Hepatocyte (in vitro differentiated cells): ENCODE measurements at places on chromosomes 5 and 9.
A peak's percentile ranks its signal among the peaks of the same experiment; 100 is the strongest.

DNA sequence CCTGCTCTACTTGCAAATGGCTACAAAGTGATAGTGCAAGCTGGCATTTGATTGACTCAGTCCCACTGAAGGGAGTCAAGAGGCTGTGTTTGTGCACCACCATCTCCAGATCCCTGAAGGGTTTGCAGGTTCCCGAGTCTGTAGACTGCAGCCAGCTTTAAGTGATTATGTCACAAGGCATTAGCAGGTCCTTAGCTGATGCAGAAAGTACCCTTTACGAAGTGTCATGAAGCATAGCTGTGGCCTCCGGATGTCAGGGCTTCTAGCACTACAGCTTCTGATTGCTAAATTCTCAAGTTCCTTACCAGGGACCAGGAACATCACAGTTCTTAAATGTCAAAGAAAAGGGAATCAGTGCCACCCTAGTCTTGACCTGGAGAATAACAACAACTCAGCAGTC is 311.3 kb upstream of the TRPC7 start:
- no peak overlapping the region for H3K27ac ChIP-seq
- no peak for DNase-seq
- peaks cover 7% of the 10 kb centered on the region for H3K4me1 ChIP-seq
- no peak overlapping the region for H3K4me3 ChIP-seq
- H3K36me3 ChIP-seq = no peaks in the 10 kb centered on the region

DNA sequence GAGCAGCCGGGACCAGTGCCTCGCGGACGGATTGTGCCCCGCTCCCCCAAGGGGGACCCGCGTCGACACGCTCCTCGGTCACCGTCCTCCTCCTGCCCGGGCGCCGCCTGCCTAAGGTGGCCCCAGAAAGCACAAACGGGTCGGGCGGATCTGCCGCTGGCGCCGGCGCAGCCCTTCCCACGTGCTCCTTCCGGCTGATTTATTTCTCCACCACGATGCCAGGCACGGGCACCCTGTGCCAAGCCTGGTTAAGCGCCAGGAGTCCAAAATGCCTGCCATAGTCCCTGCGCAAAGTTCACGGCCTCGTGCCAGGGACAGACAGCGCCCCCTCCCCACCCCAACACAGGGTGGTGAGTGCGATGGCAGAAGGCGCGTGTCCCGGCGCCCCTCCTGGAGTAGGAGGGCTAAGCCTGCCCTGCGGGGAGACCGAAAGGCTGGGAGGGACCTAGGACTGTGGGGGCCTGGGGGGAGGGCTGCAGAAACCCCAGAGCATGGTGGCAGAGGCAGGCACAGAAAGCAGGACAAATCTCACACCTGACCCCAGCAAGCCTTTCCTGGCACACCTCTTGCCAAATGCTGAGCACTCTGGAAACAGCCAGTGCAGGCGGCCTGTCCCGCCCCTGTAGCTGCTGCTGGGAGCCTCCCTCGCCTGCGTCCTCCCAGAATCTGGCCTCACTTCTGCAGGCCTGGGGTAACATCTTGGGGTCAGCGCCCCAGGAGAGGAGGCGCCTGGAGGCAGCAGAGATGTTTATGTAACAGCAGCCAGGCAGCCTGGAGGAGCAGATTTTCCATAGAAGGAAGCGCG is 1.1 kb upstream of the NOTCH1 start:
- DNase-seq = peak; percentile 66
- H3K27ac ChIP-seq = peak overlapping the region; percentile 85
- H3K36me3 ChIP-seq = no peaks in the 10 kb centered on the region
- peaks cover 7% of the 10 kb centered on the region for H3K27me3 ChIP-seq

DNA sequence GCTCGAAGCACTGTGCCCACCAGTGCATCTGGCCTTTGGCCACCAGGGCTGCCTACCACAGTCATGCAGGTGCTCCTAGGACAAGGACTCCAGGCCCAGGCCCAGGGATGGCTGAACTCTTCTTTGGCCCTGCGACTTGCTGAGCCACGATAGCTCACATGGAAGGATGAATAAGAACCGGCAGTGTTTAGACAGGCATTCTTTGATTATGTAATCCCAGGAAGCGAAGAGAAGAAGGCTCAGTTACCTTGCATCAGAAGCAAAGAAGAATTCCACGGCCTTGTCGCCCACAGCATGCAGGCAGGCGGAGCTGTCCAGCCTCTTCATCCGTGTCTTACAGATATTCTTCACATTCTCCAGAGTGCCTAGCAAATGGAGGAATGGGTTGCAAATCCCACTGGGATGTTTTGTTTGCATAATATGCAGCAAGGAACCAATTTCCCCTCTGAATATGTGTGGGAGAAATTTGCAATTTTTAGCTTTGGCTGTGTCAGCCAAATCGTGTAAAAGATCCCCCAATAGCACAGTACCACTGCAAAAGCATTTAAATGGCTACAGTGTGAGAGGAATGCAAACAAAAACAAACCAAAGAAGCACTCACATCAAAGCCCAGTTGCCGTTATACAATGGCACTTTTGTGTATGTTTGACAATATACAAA is 29.1 kb downstream of the GFPT2 start:
- H3K36me3 ChIP-seq = no peaks in the 10 kb centered on the region
- DNase-seq = no peak
- no peaks in the 10 kb centered on the region for H3K4me1 ChIP-seq

- no peak for DNase-seq
- no peak overlapping the region for H3K4me3 ChIP-seq
- H3K36me3 ChIP-seq = no peaks in the 10 kb centered on the region
- no peak overlapping the region for H3K27ac ChIP-seq
Measured at GRCh38 chr5:9278921-9279603, 266.8 kb downstream of the SEMA5A start.

- H3K36me3 ChIP-seq = no peaks in the 10 kb centered on the region
- no peak overlapping the region for H3K27ac ChIP-seq
- DNase-seq = no peak
- H3K4me3 ChIP-seq = no peak overlapping the region
- no peaks in the 10 kb centered on the region for H3K4me1 ChIP-seq
Measured at GRCh38 chr5:140608722-140609121, 24.3 kb downstream of the CD14 start.

- no peak overlapping the region for H3K4me3 ChIP-seq
- no peaks in the 10 kb centered on the region for H3K4me1 ChIP-seq
- H3K27ac ChIP-seq = no peak overlapping the region
- no peaks in the 10 kb centered on the region for H3K36me3 ChIP-seq
Measured at GRCh38 chr9:129838707-129839259, 3.5 kb downstream of the USP20 start.

DNA sequence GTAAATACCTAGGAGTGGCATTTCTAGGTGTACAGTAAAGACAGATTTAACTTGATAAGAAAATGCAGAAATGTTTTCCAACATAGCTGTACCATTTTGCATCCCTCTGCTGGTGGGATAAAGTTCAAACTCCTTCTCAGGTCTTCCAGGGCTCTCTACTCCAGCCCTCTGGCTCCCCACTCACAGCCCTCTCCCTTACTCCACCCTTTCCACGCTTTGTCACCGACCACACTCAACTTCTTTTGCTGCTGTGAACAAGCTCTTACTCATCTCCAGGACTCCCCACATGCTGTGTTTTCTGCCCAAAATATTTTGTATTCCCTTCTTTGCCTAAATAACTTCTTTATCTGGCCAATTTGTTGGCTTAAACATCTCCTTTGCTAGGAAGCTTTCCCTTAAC is 90.6 kb upstream of the OSMR start:
- H3K27ac ChIP-seq = no peak overlapping the region
- peaks cover 7% of the 10 kb centered on the region for H3K4me1 ChIP-seq
- no peaks in the 10 kb centered on the region for H3K27me3 ChIP-seq
- no peaks in the 10 kb centered on the region for H3K36me3 ChIP-seq

DNA sequence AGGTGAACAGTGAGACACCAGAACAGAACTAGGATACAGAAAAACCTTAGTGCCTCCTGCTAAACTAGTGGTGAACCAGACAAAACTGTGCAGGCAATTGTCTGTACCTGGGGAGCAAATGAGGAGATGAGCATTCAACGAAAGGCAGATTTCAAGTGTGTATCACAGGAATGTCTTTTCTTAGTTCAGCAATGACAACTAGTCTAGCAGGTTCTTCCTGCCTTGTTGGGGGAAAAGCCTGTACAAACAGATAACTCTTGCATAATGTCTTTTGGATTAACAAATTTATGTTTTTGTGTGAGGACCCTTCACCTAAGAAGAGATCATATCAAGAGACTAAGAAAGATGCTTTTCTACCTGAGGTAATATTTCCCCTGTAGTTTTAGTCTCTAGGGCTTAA is 21.8 kb upstream of the DENND4C start:
- H3K36me3 ChIP-seq = no peaks in the 10 kb centered on the region
- H3K4me1 ChIP-seq = peaks cover 3% of the 10 kb centered on the region
- no peak overlapping the region for H3K4me3 ChIP-seq
- no peaks in the 10 kb centered on the region for H3K27me3 ChIP-seq

- no peaks in the 10 kb centered on the region for H3K36me3 ChIP-seq
- DNase-seq = no peak
- no peak overlapping the region for H3K27ac ChIP-seq
- no peaks in the 10 kb centered on the region for H3K4me1 ChIP-seq
- H3K4me3 ChIP-seq = no peak overlapping the region
Measured at GRCh38 chr5:67395790-67396418, 199.3 kb upstream of the CD180 start.

GRCh38 chr5:39031041-39031440 is 43.2 kb downstream of the RICTOR start:
- no peak overlapping the region for H3K4me3 ChIP-seq
- no peak overlapping the region for H3K27ac ChIP-seq
- H3K27me3 ChIP-seq = no peaks in the 10 kb centered on the region
- no peaks in the 10 kb centered on the region for H3K36me3 ChIP-seq

GRCh38 chr5:168469816-168470215 is 16.5 kb upstream of the RARS1 start:
- H3K4me3 ChIP-seq = no peak overlapping the region
- no peak overlapping the region for H3K27ac ChIP-seq
- H3K4me1 ChIP-seq = no peaks in the 10 kb centered on the region
- no peaks in the 10 kb centered on the region for H3K27me3 ChIP-seq

GRCh38 chr5:89095341-89095740 is 212.4 kb upstream of the MEF2C start:
- H3K36me3 ChIP-seq = no peaks in the 10 kb centered on the region
- no peak overlapping the region for H3K27ac ChIP-seq
- DNase-seq = no peak
- no peak overlapping the region for H3K4me3 ChIP-seq
- no peaks in the 10 kb centered on the region for H3K4me1 ChIP-seq

GRCh38 chr9:95406121-95406520 is 88.6 kb upstream of the FANCC start:
- H3K36me3 ChIP-seq = no peaks in the 10 kb centered on the region
- DNase-seq = peak; percentile 52
- no peak overlapping the region for H3K4me3 ChIP-seq
